Activated CD4-positive, alpha-beta T cell treated with anti-CD3 and anti-CD28 coated beads, Interleukin-2, amount 10 ng/mL, durations not matched to agents 7 days and 5 days (primary cell): ENCODE measurements at places on chromosomes 7 and 10.

DNA sequence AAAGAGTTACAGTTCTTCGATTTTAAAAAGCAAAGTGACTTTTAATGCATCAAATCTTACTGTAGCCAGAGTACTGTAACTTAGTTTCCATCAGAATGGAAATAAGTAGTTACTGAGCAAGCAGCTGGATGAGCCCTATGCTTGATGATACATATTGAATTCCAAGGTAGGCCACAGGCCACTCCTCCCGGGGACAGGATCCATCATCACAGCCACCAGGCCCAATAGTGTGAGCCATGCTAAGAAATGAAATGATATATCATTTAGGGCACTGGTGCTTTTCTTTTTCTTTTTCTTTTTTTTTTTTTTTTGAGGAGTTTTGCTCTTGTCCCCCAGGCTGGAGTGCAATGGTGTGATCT is 42.9 kb upstream of the TOMM7 start:
- DNase-seq: no peak

DNA sequence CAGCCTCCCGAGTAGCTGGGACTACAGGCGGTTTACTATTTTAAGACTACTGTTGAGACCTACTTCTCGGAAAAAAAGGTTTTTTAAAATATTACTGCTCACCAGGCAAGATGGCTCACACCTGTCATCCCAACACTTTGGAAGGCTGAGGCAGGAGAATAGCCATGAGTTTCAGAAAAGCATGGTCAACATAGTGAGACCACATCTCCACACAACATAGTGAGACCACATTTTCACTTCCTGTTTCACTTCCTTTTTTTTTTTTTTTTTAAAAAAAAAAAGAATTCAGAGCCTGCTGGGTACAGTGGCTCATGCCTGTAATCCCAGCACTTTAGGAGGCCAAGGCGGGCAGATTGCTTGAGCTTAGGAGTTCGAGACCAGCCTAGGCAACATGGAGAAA is 46.5 kb downstream of the SVOPL start:
- no peak for DNase-seq

GRCh38 chr7:155986497-155987160 is 174.4 kb upstream of the SHH start:
- no peak for DNase-seq

DNA sequence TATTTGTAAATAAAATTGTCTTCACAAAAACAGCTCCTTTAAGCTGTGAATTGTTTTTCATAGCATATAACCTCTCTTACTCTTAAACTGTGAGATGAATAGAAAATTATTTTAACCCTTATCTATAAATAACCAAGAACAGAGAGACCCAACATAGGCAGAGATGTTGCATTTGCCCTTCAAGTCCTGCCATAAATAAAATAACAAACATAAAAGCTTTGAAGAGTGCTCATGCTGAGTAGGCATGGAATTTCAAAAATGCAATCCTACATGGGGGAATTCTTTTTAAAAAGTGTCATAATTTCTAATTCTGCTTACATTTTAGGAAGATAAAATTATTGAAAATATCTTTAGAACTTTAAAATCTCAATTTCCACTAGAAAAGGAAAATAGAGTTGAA is 124.1 kb upstream of the FERD3L start:
- DNase-seq: no peak

DNA sequence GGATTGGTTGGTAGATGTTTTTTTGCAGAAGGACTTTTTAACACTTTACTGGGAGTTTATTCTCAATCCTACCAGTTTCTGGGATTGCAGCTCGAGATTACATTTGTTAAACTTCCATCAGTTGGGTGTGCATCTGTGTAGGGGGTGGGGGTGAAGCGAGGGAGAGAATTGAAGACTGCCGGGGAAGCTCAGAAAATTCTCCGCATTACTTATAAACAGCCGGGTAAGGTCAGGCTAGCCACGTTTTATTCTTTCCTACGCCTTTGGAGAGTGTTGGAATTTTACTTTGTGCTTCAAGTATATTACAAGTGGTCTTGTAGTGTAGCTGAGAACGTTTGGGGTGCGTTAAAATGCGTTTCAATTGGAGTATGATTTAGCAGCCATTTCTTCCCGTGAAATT is 1.1 kb downstream of the PALS2 start:
- DNase-seq: no peak

GRCh38 chr7:6139189-6139996 is 108.2 kb downstream of the ANKRD61 start:
- no peak for DNase-seq

GRCh38 chr10:120571266-120571665 is 114.2 kb downstream of the PLPP4 start:
- no peak for DNase-seq

- DNase-seq: no peak
These were observed 962.8 kb downstream of the DNAJB9 start for GRCh38 chr7:109532262-109532992.

DNA sequence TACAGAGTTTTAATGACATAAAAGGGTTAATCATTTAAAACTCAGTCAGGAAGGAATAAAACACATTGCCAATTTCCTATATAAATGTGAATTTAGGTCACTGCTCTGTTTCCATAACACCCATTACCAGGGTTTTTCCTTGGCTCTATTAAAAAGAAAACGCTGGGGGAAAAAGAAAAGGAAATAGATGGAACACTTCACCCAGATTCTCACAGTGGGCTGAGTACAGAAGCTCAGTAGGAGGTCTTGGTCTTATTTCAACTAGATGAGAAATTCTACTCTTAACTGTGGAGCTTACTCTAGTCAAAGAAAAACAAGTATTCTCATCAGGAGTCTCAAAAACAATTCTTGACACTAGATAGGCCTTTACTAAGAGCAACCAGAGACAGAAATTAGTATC is 36.5 kb downstream of the GLUD1 start:
- DNase-seq: no peak

DNA sequence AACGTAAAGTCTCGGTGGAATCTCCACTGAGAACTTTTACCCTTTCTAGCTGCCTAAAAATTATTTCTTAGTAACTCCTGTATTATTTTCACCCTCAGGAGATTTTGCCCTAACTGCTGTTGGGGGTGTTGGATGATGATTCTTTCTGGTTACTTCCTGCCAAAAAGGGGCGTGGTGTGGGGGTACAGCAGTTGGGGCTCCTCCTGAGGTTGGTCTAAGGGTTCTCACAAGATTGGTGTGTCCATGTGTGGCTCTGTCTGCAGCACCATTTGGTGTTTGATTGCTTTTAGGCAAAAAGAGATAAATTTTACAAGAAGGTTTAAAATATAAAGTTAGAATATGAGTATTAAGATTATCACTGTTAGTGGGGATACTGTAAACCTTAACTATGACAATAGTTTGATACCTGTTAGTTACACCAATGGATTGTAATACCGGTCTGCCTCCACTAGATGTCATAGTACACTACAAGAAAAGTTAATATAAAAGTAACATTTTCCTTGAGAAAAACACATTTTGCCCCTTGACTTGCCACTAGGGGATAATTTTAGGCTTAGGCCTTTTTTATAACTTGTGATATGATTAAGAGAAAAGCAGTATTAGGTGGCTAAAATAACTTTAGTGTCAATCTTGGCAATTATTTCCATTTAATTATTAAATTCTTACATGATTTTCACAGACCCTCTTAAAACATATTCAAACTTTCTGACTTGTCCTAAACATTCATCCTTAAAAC is 928.7 kb downstream of the IPMK start:
- DNase-seq: peak; percentile 30

- no peak for DNase-seq
These were observed 67.1 kb downstream of the BMPR1A start for GRCh38 chr10:86823565-86823964.

GRCh38 chr7:151411551-151411950 is 1.7 kb upstream of the WDR86 start:
- no peak for DNase-seq

DNA sequence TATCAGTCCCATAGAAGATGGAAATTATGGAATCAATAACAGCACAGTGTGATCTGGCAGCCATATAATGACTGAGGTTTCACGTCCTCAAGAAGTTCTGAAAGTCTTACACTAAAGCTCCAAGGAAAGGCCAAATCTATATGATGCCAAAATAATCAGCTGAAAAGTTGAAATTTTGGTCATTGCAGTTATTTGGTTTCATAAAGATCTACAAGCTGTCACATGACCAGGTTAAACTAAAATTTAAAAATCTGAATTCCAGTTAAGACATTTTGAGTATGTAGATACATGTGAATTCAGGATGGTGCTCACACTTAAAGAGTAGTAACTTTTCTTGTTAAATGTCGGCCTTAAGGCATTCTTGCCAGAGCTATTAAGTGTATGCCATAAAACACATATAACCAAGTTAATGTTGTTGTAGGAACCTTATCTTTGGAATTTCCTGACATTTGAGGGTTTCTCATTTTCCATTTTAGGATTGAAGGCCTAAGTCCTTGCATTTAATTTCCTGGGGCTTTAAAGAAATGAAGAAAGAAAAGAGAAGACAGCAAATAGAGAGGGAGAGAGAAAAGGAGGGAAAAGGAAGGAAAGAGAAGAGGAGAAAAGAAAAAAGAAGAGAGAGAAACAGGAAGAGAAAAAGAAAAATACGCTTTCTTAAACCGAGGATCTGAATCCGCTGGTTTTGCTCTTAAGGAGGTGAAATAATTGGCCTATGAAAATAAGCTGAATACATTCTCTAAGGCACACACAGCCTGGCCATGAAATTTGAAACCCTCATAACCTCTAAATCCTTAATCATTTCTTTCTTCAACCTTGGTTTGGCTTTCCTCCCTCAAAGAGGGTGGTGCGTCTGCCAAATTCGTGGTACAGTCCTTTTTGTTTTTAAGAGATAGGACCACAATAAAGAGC is 43.8 kb downstream of the DENND2A start:
- DNase-seq: no peak

GRCh38 chr7:157515342-157516041 is 178.7 kb downstream of the DNAJB6 start:
- DNase-seq: no peak

DNA sequence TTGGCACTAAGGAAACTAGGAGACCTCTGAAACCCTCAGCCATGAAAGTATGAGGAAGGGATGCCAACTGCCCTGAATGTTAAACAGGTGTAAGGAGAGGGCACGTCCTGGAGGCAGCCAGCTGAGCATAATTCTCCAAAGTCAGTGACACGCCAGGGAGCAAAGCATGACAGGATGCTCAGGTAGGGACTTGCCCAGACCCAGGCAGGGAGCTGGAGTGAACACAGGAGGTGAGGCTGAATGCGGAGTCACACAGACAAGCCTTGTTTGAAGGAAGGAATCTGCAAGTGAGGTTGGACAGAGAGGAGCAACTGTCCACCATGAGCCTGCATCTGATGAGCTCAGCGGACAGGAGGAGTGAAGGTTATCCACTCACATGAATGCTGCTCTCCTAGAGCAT is 41.5 kb downstream of the KLRG2 start:
- DNase-seq: no peak

- DNase-seq: no peak
These were observed 546.1 kb upstream of the FOXK1 start for GRCh38 chr7:4136036-4136435.

GRCh38 chr10:52257692-52258075 is 56.4 kb upstream of the DKK1 start:
- DNase-seq: no peak

DNA sequence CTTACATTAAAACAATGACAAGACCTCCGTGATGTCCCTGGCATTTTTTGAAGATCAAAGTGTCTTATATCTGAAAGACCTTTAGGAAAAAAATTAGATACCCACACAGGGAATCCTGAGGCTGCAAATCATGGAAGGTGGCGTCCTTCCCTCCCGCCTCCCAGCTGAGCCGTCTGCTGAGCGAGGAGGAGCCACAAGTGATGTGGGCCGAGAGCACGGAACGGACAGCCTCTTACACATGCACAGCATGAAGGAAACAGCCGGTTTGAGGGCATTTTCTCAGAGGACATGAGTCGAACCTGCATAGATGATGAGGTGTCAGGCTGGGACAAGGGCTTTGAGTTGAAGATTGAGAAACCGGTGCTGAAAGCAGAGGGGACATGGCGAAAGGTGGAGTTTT is 163.3 kb downstream of the ADARB2 start:
- DNase-seq: no peak

- DNase-seq: no peak
These were observed 193.5 kb downstream of the NRG3 start for GRCh38 chr10:82068501-82068900.

- DNase-seq: no peak
These were observed 91.9 kb downstream of the WNT2 start for GRCh38 chr7:117231047-117231359.

DNA sequence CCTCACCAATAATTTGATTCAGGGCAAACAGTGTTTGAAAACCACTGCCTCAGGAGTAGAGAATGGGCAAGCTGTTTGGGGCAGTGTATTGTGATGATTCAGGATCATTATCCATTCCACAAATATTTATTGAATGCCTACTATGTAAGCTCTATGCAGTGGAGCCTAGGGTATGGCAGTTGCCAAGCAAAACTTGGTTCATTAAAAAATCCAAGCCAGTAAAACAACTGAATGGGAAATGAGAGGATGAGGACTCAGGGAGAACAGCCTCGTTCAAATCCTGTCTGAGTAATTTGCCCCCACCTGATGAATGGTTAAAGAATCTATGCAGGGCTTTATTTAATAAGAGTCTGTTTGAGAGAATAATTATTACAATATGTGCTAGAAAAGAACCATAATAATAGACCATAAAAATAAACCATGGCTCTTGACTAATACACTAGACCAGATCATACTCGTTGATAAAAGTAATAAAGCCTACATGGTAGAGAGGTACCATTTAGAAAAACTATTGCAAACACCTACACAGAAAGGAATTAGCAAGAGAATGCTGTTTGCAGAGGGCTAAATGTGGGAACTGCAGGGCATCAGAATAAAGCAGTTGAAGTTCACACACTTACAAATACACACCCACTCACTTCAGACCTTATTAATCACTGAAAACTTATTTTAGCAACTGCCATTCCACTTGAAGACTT is 71.7 kb downstream of the CREB5 start:
- no peak for DNase-seq

GRCh38 chr10:24708081-24708480 is 15.6 kb downstream of the ARHGAP21 start:
- no peak for DNase-seq

DNA sequence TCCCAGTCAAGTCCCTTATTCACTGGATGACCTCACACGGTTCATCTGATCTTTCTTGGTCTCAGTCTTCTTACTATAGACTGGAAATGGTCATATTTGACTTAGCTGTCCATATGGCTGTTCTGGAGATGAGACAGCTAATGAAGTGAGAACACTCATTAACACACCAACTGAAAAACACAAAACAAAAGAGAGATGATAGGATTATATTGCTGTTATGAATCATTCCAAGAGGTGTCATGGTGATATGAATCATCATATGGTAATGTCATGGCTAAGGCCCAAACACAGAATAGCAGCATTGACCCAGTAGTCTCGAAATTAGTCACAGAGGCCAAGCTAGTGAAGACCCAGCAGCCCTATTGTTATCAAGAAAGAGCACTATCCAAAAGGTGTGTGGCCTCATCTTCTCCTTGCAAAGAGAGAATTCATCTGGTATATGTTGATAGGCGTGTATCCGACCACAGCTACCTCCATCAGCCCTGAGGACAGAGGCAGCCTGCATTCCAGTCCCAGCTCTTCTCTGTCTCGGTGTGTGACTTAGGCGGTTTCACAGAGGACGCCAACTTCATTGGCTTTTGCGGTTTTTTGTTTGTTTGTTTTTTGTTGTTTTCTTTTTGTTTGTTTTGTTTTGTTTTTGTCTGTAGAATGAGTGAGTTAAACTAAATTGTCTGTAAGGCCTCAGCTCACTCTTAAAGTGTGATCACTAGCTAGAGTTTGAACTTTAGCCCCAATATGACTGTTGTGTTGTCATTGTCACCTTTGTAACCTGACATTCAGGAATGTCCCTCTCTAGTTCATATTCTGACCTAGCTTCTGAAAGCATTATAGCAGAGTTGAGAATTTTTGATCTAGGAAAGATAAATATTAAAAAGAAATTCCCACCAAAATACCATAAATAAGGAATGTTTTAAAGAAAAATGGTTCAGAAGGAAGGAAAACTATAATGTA is 97.4 kb upstream of the PDCD4 start:
- DNase-seq: peak; percentile 47
